GM12891 (cell line): ENCODE measurements at places on chromosomes 11 and 22.

GRCh38 chr22:22865311-22866072 lies 22.1 kb upstream of the IGLL5 start:
- no peak for DNase-seq

GRCh38 chr11:46499821-46500220 lies 94.0 kb downstream of the AMBRA1 start:
- no peak for DNase-seq

GRCh38 chr11:16009021-16009420 lies 347.3 kb downstream of the SOX6 start:
- no peak for DNase-seq

DNA sequence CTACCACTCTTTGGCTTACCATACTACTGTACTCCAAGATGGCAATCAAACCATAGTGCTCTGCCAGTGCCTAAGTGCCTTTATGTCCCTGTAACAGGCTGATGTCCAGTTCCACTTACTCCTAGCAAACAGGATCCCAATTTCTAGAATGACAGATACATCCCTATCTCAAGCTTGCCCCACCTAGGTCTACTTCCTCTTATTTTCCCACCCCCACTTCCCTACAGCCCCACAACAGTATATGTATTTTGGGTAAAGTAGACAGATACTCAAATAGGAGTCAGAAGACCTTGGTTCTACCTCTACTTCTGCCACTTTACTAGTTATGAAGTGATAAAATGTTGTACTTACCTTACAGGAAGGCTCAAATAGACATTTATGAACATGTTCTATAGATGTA lies 24.1 kb downstream of the SIK3 start:
- no peak for DNase-seq

DNA sequence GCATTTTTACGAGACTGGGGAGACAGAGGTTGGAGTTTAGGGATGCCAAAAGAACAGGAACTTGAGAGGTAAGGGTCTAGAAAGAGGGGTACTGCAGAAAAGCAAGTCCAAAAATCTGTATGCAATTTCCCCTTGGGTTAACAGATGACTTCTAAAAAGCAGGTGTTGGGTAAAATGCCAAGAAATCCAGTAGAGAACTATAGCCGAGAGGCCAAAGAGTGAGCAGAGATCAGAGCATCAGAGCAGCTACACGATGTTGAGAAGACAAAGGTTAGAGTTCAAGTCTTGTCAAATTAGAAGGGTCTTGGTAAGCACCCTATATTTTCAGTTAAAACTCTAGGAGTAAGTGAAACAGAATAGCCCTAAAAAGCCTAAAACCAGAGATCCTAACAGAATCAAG lies 145.2 kb downstream of the FCHSD2 start:
- no peak for DNase-seq

DNA sequence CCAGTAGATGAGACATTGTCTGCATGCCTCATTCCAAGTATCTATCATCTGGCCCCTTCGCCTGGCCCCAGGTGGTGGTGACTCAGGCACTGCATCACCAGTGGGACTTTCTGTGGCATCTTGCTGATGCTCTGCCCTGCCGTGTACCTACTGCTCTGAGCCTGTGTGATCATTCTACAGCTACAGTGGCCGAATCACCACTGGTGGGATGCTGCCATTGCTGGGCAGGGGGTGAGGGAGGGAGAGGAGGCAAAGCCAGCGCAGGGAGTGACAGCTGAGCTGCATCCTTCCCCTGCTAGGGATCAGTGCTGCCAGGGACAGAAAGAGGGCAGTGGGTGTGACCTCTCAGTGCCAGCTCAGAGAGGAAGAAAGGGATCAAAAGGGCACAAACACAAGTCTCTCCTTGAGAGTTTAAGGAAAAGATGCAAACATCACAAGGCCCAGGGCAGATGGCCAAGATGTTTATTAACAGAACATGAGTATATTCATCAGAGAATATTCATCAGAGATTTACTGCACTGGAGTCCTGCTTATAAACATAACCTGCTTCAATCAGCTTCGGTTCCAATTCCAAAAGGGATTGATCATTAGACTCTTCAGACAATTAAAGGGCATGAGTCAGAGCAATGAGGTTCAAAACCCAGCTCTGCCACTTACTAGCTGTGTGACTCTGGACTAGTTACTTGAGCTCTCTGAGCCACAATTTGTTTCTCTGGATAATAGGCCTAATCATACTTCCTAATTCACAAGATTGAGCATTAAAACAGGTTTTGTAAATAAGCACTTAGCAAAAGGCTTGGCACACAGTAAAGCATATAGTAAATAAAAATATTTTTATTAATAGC lies 109.8 kb downstream of the NAT10 start:
- DNase-seq, result no peak

- no peak for DNase-seq
Measured at GRCh38 chr11:91394727-91395414, 829.7 kb upstream of the FAT3 start.

DNA sequence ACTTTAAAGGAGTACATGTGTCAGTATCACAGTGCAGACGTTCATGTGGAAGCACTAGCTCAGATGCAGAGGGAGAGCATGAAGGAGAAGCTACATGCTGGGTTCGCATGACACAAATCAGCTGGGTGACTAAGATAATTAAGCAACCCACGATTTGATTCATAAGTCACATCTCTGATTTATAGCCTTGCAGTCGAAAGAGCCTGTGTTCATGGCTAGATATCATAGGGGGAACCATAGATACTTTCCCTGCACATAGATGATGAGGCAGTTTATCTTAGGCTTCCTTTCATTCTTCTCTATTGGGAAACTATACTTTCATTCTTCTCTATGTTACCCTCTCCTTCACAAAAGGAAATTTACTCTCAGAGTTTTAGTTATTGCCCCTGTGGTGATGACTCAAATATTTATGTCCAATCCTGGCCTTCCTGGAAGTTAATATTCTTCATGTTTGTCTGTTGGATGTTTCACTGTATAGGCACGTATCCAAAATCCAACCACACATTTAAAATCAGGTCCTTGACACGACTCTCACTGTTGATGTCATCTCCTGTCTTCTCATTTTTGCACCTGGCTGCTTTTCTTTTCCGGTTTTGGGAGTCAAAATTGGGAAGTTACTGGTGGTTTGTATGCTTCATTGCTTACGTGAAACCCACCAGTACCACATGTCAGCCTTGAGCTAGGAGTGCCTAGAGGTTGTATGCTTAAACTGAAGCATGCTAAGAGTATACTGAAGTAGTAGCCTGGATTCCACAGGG lies 56.3 kb upstream of the SLC5A12 start:
- DNase-seq, result no peak

DNA sequence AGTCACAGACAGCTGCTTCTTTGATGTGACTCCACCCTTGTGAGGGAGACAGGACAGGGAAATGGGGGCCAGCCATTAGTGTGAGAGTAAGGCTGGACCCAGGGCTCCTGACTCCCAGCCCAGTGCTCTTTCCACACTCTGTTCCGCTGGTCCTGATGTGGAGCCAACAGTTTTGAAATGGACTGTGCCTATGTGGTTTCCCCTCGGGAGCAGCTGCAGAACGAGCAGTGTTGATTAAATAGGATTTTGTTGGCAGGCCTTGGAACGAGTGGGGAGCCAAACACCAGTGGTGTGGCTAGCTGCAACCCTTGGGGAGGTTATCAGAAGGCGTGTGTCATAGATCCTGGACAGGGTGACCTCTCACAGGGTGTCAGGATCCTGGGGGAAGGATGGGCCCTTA lies 66.5 kb upstream of the AMPD3 start:
- DNase-seq, result no peak

DNA sequence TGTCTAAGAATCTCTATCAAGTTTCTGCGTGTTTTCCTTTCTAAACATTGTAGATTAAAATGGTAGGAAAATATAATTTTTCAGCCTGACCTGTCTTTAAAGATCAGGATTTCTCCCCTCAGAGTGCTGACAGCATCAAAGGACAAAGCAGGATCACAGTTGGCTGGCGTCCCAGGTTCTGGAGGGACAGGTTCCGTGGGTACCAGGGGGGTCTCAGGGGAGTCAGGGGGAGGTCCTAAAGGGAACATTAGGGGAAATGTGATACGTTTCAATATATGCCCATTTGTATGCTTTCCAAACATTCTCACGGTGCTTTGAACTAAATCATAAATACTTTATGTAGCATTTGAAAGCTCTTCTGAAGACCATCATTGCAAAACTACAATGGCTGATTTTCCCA lies 3.4 kb downstream of the MMP3 start:
- no peak for DNase-seq

DNA sequence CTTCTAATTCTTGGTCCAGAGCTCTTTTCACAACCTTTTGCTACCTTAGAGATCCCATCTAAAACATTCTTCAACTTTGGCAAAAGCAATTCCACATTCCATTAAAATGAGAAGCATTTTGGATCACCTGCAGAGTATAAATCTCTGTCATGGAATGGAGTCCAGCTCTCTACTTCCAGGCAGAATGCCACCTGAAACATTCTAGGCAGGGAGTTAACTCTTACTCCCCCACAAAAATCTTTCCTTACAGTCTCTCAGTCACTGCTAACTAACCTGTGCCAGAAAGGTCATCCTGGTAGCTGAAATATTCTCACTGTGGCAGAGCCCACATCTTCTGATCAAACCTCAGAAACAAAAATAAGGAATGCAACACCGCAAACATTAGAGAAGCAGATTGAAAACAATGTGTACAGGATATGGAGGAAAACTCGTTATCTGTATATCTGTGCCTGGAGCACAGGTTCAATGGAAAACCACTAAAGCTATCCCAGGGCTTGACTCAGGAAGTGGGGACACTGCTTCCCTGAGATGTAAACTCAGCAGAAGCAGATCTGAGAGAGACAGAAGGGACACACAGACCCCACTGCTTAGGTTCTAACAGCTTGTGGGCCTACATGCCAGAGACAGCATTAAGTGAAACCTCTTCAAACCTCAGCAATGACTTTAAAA lies 78.9 kb downstream of the KCNC1 start:
- no peak for DNase-seq

- DNase-seq, result peak; percentile 78
Measured at GRCh38 chr11:2377511-2378443, 667 bp downstream of the CD81 start.

DNA sequence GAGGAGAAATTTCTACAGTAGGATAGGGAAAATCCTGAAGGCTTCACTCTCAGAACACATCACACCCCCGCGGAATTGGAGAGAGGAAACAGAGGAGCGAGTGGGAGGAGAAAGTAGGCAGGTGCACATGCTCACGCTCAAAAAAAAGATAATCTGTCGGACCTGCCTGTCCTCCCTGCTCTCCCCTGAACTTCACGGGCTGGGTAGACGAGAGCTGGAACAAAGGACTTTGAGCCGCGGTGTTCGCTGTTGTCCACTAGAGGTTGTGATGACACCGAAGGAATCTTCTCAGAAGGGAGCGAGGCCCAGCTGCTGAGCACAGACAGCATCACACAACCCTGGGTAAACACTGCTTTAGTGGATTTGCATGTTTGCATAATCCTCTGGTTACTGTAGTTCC lies 5.0 kb downstream of the SEZ6L start:
- no peak for DNase-seq

DNA sequence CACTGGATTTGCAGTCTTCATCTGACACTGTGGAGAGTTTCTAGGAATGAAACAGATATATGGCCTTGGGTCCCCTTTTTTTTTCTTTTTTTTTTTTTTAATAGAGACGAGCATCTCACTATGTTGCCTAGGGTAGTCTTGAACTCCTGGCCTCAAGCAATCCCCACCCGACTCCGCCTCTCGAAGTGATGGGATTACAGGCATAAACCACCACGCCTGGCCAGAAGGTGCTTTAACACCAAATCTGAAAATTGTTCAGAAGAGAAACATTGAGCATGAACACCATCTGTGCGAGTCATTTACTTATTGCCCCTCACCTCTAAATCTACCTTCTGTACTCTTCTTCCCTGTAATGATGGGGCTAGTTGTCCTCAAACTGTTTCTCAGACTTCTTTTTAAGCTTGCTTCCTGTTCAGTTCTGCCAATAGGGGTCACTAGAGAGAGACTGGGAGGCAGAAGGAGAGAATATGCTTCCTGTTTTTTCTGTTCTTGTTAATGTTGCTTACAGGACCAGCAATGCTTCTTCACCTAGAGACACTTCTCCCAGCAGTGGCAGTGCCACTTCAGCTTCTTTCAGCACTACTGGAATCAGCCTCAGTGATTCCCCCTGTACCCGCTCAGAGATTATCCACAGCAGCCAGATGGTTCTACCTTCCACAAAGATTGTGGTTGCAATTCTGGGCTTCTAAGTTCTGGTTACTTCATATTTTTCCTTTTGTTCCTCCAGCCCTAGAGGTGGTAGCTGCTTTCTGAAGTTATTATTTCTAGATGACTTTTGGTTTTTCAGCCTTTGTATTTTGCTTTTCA lies 20.8 kb upstream of the ZBED5 start:
- DNase-seq, result no peak

- DNase-seq, result no peak
Measured at GRCh38 chr11:13118650-13119049, 109.5 kb downstream of the RASSF10 start.

DNA sequence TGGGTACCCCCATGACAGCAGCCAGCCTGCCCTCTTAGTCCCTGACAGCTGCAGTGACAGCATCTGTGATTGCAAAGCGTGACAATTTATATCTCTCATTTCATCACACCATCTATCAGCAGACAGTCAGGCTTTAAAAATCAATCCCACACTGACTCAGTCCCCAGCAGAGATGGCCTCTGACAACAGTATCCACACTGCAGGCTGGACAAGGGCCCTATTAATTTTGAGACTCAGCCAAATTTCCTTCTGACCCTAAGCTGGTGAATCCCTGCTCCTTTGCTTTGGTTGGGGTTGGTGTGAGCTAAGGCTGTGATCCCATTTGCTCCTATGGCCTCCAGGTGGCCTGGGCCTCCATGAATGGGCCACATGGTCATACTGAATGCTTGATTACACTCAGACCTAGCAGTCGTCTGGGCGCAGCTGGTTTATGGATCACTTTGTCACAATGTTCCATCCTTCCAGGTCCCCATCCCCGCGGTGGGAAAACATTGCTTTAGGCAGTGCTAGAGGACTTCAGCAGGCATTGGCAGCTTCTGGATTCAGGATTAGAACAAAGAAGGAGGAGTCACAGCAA lies 68.2 kb upstream of the B3GAT1 start:
- DNase-seq, result no peak

- DNase-seq, result no peak
Measured at GRCh38 chr11:122931510-122931909, 49.0 kb downstream of the JHY start.

GRCh38 chr22:44351685-44352377 lies 39.1 kb upstream of the SHISAL1 start:
- no peak for DNase-seq

- DNase-seq, result no peak
Measured at GRCh38 chr11:705646-706438, at the start of gene EPS8L2. Gene EPS8L2, plus strand, starts transcription at chr11:706231. Its CDS starts 3,177 bp downstream, at chr11:709408.

DNA sequence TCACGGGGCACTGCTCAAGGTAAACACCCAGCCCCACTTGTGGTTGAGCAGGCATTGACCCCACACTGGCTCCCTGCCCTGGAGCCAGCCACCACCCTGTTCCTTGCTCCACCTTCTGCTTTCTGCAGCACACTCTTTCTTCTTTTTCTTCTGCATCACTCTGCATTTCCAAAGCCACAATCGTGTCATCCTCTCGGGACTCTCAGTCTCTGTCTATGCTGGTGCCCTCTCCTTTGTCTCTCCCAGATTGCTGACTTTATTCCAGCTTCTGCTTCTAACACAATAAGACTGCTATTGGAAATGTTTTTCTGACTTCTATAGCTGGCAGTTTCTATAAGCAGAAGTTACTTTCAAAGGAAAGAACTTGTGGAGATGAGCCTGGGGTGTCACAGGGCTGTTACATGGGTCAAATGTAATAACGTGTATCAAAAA lies 14.4 kb downstream of the GRAP2 start:
- no peak for DNase-seq

- DNase-seq, result no peak
Measured at GRCh38 chr11:19905280-19905853, 192.7 kb downstream of the NAV2 start.
